ENCODE measurements at places on chromosomes 4 and X.

DNA sequence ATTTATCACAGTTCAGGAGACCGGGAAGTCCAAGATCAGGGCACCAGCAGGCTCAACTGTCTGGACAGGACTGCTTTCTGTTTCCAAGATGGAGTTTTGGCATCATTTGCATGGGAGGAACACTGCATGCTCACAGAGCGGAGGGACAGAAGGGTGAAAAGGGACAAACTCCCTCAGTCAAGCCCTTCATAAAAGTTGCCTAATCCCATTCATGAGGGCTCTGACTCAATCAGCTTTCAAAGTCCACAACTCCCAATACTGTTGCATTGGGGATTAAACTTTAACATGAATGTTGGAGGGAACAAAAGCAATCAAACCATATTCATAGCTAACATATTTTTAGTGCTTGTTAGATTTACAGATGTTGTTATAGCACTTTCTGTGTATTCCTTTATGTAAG lies 158.9 kb upstream of the MAD2L1 start:
- no peak for DNase-seq

GRCh38 chr4:165403048-165403447 lies 24.2 kb downstream of the CPE start:
- DNase-seq = no peak

DNA sequence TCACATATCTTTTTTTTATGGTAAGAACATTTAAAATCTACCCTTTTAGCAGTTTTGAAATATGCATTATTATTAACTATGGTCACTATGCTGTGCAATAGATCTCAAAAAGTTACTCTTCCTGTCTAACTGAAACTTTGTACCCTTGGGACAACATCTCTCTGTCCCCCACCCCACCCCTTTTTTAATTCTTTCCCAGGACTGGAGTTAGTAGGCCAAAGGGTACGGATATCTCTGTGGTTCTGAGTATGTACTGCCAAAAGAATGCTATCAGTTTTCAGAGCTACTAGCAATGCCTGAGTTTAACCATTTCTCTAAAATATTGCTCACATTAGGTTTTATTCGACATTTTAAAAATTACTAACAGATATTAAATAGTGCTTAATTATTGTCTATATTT lies 4.7 kb upstream of the FAM241A start:
- DNase-seq = no peak

- DNase-seq = no peak
Observed at GRCh38 chrX:1673337-1673736, 58.5 kb downstream of the ASMT start.

DNA sequence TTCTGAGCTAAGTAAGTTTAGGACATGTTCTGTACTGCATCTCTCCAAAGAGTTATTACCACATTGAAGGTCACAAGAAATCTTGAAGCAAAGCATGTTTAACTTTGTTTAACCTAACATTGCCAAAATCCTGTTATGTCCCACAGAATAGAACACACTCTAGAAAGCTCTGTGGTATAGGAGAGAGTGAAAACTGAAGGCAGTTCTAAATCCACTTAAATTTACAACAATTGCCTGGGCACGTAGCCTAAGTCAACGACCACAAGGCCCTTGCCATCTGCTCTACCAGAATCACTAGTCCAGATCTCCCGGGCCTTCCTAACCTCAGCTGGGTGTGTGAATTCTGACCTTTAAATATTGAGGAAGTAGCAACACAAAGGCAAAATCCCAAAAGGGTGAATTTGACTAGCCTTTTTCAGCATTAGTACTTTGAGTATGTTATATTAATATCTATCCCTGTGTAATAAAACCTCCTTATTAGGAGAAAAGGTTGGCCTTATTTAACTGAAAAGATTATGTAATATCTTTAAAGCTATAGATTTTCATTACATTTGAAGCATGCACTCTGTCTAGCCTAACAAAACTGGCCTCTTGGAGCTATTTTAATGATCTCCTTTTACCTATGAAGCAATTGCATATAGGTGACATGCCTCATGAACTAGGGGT lies 4.5 kb upstream of the MAML3 start:
- DNase-seq = no peak

DNA sequence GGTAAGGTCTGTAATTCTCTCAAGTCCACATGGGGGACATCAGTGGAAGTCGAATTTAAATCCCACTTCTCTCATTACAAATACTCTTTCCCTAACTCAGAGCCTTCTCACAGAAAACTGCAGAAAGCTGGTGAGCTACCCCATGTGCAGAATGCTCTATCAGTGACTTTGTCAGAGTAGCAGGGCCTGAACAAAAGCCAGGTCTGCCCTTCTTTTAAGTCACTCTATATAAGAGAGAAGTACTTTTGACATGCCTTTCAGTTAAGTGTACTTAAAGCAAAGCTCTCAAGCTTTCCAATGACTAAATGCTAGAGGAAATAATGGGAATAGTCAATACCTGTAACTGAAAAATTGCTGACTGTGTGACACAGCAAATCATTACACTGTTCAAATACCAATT lies 323.1 kb downstream of the KCNIP4 start:
- DNase-seq = no peak

GRCh38 chr4:76990288-76991080 lies 40.9 kb downstream of the SEPTIN11 start:
- no peak for DNase-seq

Data from cortex of kidney (tissue), 1 donor.